ENCODE measurements at places on chromosomes 4 and X. TPM values are rescaled to one million over a fixed set of nuclear protein-coding genes. Genes with fewer than 3 reads are reported as not detected.

MAGEC3 gene
- total RNA-seq, result not detected

SLITRK4 gene
- 3.4 TPM for total RNA-seq

ZNF732 gene
- 2.0 TPM for total RNA-seq

GABRG1 gene
- total RNA-seq, result not detected

ARHGEF38 gene
- 1.1 TPM for total RNA-seq

PASD1 gene
- total RNA-seq, result not detected

GPM6B gene
- 8.6 TPM for total RNA-seq

SPANXD gene
- not detected for total RNA-seq

DNA sequence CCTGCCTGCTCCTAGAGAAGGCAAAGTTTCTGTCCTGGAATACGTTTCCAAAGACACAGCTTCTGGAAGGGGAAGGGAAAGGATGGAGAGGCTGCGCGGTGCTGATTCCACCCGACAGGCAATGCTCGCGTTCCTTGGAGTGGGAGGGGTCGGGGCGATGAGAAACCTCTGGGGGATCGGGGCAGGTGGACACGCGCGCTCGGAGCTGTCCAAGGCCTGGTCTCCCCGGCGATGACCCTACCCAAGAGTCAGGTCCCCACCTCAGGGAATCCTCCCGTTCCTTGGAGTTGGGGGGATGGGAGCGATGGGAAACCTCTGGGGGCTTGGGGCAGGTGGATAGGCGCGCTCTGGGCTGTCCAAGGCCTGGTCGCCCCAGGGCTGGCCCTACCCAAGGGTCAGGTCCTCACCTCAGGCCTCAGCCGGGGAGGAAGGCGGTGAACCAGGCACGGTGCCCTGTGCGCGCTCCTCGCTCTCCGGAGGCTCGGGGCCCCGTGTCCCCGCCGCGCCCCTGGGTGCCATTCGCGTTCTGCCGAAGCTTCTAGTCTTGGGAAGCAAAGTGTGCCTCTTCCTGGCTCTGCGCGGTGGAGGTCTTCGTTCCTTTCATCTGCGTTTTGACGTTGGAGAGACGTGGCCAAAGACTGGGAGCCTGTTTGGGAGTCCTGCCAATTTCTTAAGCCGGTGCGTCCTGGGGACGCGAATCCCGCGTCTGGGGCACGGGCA lies 10.6 kb upstream of the SHOX start:
- DNase-seq, result peak; percentile 59

DNA sequence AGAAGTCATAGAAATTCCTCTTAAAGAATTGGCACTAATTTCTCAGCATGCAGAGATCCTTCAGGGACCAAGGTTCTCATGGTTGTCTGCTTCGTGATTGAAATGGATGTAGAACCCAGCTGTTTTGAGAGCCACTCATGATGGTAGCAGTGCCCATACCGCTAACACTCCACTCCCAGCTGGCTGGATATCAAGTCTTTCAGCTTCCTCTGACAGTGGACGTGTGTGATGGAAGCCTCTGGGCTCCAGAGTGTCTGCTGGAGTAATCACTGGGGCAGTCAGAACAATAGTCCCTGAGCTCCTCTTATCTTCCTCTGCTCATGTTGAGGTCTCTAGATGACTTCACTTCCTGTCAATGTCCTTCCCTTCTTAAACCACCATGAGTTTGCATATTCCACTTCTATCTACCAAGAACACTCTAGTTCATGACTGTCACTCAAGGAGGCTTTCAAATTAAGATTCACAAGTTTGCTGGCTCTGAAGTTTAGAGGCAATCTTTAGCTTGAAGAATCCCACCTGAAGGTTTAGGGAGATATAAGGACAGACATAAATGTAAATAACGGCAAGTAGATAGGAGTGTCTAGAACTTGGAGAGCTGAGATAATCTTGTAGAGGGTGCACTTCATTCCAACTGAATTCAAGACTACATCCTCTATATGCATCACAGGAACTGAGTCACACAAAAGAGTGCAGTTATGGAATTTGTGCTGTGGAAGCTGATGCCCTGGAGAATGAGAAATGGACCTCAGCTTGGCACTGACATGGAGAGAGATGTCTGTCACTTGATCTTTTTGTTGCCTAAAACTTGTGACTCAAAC lies 64.5 kb upstream of the WDR1 start:
- no peak for DNase-seq

DNA sequence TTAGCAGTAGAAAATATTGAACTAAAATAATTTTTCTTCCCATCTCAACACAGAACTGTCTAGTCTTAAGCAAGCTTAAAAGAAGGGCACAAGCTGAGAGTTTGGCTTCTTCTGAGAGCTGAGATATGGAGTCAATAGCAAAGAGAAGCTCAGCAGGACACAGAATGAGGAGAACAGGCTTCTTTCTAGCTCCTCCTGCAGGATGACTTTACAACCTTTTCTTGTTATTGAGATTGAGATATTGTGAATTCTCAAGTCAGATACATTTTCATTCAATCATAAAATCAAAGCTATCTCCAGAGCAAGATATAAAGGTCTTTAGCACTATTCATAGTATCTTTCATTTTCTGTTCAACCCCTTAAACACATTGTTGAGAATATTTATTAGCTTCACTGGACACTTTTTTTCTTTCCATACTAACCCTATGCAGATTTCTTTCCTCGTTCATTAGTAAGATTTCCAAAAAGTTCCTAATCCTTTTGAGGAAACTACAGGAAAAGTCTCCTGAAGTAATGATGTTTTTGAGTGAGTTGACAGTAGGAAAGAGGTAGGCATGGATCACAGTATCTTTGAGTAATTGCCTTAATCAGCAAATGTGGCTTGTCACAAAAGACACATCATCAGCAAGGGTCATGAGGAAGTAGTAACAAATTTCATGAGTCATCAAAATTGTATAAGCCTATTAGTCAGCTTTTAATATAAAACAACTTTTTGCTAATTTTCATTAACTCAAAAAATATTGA lies 17.8 kb upstream of the CXCL3 start:
- no peak for DNase-seq

GRCh38 chr4:64250061-64250460 lies 159.2 kb downstream of the TECRL start:
- DNase-seq, result no peak

GRCh38 chr4:168716406-168717129 lies 219.7 kb downstream of the PALLD start:
- no peak for DNase-seq

- DNase-seq, result no peak
Observed at GRCh38 chrX:20294284-20294683, 27.6 kb upstream of the RPS6KA3 start.

DNA sequence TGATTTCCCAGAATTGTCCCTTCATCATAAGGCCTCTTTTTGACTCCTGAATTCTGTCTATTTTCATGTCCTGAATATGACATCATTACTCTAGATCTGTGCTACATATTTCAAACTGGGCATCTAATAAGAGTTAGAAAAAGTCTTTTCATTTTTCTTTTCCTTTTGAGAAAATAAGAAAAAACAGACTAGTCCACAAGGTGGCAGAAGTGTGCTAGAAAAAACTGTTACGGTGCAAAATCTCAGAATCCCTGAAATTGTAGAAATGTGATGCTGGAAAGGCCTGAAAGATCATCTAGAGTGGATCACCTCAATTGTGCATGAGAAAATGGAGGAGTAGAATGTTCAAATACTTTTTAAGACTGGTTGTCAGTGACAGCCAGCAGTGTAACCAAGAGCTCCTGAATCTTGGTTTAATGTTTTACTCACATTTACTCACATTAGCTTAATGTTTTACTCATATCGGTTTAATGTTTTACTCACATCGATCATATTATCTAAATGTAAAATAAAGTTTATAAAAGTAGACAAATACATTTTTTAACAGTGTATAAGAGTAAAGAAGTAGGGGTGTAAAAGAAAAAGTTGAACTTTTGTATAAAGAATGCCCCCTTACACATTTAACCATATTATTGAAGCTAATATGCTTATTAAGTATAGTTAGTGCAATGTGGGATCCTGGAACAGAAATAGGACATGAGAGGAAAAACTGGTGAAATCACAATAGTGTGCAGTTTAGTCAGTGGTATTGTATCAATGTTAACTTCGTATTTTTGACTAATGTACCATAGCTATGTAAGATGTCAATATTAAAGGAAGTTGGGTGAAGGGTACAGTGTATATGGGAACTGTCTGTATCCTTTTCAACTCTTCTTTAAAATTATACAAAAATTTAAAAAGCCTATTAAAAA lies 15.2 kb downstream of the ASB11 start:
- no peak for DNase-seq

- DNase-seq, result no peak
Observed at GRCh38 chr4:75035321-75035720, 102.4 kb downstream of the PARM1 start.

- DNase-seq, result no peak
Observed at GRCh38 chrX:18620349-18620748, 51.6 kb downstream of the RS1 start.

- DNase-seq, result no peak
Observed at GRCh38 chrX:30875957-30876356, 13.1 kb downstream of the TAB3 start.

- DNase-seq, result no peak
Observed at GRCh38 chr4:36445480-36445879, 164.1 kb downstream of the DTHD1 start.

DNA sequence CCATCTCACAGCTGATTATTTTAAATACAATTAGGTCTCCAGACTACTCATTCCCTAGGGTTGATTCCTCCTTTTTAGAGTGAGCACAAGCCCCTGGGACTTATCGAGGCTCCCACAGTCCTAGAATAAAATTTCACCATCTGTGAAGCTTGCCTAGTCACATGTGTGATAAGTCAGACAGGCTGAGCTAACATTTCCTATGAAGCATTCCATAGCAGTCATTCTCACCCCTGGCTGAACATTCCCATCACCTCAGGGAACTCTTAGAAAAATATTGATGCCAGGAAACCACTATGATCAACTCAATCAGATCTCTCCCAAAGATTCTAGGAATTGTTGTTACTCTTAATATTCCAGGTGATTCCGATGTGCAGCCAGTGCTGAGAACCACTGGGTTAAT lies 37.7 kb downstream of the ARHGEF9 start:
- no peak for DNase-seq

DNA sequence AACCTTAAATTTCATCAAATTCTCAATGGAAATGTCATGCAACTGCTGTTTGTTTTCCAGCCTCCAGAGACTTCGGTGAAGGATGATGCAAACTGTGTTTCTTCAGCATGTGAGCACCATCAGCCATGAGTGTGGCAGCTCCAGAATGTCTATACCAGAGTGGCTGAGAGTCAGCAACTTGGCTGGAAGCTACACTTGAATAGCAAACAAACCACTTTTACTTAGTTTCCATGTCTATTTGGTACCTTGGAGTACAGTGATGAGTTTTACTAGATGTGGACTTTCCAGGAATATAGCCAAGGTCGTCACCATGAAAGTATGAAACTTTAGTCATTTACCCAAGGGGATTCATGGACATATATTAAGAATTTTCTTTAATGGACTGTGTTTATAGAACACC lies 4.3 kb upstream of the IL21 start:
- DNase-seq, result no peak

Data from suprapubic skin (tissue), 4 donors.